ENCODE measurements at places on chromosomes 4 and X. TPM values are rescaled to one million over a fixed set of nuclear protein-coding genes. Genes with fewer than 3 reads are reported as not detected.

DNA sequence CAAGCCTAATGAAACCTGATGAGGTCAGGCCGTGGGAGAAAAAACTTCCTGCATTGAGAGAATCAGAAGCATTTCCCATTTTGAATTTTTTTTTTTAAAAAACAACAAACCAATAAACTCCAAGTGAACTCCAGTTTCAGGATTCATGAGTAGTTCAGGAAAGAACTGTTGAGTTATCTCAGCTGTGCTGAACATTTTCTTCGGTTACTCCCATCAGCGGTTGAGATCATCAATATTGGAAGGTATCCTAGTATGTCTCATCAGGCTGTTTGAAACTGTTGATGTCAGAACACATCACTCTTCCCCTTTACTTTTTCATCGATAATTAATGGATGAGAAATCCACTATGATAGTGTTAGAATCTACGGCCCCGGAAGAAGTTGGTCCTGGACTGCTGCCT lies 82.4 kb upstream of the ADGRG2 start:
- DNase-seq, result no peak

GRCh38 chr4:67983333-67983732 lies 20.0 kb upstream of the TMPRSS11A start:
- no peak for DNase-seq

- no peak for DNase-seq
Observed at GRCh38 chr4:187268940-187269339, 545.3 kb upstream of the FAT1 start.

The PCDH19 gene
- total RNA-seq, result 0.33 TPM

The SPATA4 gene
- not detected for total RNA-seq

Measured in pulmonary artery endothelial cell (primary cell).